Anterior cingulate cortex (tissue), 58 donors: ENCODE measurements at places on chromosomes 3 and 15.

DNA sequence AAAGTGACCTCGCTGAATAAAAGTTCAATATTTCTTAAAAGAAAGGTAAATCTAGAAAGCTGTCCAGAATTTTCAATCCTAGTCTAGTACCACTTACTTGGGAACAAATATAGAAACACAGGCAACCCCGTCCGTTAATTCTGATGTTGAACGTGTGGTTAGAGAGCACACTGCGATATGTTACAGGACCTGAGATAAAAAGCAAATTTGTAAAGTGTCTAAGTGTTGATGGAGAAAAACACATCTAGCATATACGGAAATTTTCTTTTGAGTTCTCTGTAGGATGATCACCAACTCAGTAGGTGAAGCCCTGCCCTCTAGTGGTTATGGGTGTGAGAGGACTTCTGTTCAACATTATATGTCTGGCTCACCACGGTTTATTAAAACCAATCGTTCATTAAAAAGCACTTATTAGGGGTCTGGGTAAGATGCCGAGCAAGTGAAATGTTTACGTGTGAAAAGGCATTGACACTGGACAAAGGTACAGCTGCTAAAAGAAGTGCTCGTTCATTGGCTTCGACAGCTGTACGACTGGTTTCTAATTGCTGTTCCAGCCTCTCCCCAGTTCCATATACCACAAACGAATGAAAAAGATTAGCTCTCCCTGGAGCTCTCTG lies 1.0 kb upstream of the ATP2C1 start:
- DNase-seq, result peak; percentile 29

DNA sequence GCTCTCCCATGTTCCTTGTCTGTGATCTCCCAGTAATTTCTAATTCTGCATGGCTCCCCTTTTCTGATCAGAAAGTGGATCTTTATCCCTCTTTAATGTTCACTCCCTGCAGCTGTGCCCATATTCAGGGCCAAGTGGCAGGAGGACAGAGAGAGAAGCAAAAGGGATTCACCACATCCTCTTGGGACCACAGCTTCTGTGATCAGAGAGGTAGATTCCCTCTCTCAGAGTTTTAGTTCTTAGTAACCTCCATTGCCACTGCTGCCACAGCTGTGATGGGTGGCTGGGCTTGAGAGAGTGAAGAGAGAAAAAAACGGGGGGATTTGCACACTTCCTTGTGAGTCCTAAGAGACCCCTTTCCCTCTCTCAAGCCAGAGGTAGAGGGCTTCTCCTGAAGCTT lies 49.2 kb downstream of the GLCE start:
- DNase-seq, result no peak

DNA sequence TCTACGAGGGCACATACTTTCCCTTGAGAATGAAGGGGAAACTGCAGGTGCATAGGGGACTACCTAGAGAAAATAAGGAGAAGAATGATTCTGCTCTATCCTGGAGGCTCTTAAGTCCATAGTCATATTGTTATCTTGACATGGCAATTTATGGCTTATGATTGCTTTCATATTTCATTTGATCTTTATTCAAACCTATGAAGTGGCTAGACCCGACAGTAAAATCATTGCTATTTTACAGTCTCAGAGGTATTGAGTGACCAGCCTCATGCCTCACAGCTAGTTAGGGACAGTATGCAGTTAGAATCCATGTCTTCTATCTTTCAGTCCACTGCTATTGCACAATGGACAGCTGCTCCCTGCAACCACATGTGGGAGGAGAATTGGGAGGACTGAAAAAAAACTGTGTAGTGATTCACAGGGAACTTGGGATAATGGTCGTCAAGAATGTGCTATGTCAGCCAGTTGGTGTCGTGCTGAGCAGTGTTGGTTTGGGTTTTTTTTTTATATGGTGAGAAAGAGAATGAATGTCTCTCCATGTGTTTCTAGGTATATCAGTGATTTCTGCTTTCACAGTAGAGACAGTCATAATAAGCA lies 63.2 kb upstream of the SPPL2A start:
- DNase-seq, result no peak

DNA sequence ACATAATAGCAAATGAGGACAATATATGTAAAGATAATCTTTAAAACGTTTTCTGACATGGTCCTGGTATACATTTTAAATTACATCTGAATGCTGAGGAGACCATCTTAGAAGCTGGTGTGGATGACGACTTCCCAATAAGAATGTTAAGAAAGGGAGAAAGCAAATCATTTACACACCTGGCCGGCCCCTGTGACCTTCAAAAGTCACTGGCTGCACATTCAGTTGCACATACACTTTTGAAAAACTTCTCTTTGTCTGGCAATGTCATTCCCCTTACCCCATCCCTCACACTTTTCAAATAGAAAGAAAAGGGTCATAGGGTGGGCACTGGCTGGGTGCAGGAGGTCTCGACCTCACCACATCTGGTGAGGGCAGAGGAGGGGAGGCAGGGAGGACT lies 391.0 kb downstream of the MECOM start:
- DNase-seq, result no peak

GRCh38 chr3:99625237-99625622 lies 13.2 kb upstream of the COL8A1 start:
- no peak for DNase-seq

- no peak for DNase-seq
These were observed 32.0 kb downstream of the FOXL2 start for GRCh38 chr3:138914870-138915502.

DNA sequence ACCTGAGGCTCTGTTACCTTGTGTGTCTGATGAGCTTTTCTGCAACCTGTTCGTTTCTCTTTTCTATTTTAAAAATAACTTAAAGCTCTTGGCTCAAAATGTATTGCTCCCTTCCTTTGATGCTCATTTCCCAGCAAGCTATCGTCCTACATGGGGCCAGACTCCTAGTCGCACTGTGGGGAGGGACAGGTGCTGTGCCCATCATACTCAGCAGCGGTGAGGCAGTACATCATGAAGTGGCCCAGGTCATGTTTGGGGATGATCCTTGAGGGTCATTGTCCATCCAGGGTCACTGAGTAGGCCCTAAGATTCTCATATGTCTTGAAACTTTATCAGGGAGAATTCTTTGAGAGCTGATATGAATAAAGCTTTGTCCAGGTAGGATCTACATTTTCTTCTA lies 41.1 kb downstream of the PTH1R start:
- DNase-seq, result no peak

GRCh38 chr3:3589715-3590130 lies 209.5 kb upstream of the LRRN1 start:
- no peak for DNase-seq

DNA sequence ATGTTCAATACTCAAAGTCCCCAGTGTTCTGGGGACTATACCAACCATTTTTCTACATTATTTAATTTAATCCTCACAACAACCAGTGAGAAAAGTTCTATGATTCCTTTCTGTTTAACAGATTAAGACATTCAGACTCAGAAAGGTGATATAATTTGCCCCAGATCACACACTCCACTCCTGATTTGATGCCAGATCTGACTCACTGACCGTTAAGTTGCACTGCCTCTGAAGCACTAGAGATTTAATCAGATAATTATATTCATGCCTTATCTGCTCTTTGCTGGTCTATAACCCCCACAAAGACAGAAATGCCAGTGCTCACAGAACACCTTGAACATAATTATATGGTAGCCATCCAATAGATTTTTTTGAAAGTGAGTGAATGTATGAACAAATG lies 501.0 kb downstream of the IGSF11 start:
- no peak for DNase-seq

DNA sequence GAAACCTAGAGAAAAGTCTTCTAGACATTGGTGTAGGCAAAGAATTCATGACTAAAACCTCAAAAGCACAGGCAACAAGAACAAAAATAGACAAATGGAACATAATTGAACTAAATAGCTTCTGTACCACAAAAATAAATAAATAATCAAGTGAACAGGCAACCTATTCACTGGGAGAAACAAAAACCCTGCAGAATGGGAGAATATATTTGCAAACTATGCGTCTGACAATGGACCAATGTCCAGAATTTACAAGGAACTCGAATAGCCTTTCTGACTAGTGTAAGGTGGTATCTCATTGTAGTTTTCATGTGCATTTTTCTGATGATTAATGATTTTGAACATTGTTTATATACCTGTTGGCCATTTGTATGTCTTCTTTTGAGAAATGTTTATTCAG lies 37.0 kb upstream of the GCSAM start:
- DNase-seq, result no peak

GRCh38 chr3:133488785-133489367 lies 84.6 kb upstream of the CDV3 start:
- DNase-seq, result no peak

DNA sequence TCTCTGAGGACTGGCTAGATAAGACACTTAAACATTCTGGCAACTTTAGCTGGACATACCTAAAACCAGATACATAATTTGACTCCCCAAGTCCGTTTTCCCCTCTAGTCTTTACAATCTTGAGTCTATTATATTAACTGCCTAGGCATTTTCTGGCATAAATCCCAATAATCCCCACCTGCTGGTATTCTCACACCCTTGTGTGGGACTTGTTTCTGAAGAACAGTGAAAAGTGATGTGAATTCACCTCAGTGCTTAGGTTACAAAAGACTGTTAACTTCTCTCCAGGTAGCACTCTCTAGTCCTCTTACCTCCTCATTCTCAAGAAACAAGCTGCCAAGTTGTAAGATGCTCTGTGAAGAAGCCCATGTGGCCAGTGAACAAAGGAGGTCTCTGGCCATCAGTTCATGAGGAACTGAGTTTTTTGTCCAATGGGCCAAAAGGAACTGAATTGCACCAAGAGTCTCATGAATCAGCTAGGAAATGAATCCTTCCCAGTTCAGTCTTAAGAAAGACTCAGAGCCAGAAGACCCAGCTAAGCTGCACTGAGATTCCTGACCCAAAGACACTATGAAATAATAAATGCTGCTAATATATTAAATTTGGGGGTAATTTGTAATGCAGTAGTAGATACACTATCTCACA lies 4.1 kb downstream of the OSBPL11 start:
- DNase-seq, result no peak

DNA sequence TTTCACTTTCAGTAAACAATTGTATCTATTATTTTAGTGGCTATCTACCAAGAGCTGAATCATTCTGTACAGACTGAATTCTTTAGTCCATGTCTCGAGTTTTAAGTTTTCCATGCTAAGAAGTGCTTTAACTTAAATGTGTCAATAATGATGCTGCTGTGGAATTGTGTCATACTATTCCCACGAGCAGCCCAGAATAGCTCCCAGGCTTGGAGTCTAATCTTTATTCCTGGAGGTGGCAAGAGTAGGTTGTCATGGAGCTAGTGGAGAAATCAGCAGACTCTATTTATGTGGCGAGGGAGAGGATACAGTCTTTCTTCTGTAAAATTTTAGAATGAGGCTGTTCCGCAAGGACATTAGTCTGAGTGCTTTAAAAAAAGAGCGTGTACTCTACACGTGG lies 207.2 kb downstream of the ROBO2 start:
- no peak for DNase-seq

GRCh38 chr3:18236726-18237125 lies 188.4 kb downstream of the SATB1 start:
- DNase-seq, result no peak

GRCh38 chr3:78647726-78648125 lies 1120.1 kb downstream of the ROBO1 start:
- DNase-seq, result no peak

GRCh38 chr3:112550859-112551258 lies 10.9 kb downstream of the ATG3 start:
- DNase-seq, result no peak

- DNase-seq, result no peak
These were observed 4.0 kb downstream of the MAP3K13 start for GRCh38 chr3:185366913-185367312.

- no peak for DNase-seq
These were observed 263.2 kb downstream of the XXYLT1 start for GRCh38 chr3:195007766-195008165.

DNA sequence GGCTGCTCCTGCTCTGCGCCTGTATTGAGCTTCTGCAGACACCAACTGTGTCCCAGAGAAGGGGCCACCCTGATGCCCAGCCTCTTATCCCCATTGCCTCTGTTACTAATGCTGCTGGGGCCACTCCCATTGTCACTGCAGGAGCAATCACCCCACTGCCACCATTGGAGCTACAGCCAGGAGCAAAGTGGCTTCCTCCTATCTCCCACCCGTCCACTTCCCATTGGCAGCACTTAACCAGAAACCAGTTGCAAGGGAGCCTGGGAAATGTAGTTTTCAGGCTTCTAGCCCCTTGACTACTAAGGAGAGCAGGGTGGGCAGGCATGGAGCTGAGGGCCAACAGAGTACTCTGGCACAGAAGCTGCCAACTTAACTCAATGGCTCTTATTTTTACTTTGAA lies 55.9 kb upstream of the KLF13 start:
- DNase-seq, result no peak

- DNase-seq, result no peak
These were observed 72.3 kb downstream of the TAMM41 start for GRCh38 chr3:11774296-11774877.

DNA sequence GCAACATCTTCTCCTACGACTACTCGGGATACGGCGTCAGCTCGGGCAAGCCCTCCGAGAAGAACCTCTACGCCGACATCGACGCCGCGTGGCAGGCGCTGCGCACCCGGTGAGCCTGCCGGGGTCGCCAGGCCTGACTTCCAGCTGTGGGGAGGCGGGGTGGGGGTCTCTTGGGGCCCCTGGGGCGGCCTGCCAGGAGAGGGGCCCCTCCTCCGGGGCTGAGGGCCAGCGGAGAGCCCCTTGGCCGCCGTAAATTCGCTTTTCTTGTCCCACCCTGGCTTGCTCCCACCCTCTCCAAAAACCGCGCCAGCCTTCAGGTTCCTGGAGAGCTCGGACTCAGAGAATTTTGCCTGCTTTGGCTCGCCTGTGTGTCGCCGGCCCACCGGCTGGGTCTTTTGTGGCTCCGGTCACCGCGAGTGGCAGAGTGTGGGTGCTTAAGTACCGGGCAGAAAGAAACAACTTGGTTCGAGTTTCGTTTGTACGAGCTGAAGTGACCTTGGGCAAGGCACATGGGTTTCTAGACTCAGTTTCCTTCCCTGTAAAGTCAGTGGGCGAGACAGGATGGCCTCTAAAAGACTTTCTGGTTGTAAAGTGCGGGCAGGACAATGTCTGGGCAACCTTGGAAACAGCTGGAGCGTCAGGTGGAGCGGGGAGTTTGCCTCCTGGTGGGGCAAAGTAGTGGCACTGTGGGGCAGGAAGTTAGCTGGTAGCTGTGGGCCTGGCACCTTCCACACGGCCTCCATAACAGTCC lies 976 bp downstream of the ABHD17C start:
- no peak for DNase-seq

GRCh38 chr3:141368062-141368924 lies at the start of gene ZBTB38:
Gene ZBTB38 (plus strand): TSS chr3:141368504. CDS start chr3:141442389, 73,885 bp downstream.
- DNase-seq, result peak; percentile 95
